Fibroblast of pulmonary artery (primary cell): ENCODE measurements at places on chromosomes 3 and 15.
A peak's percentile ranks its signal among the peaks of the same experiment; 100 is the strongest.

GRCh38 chr15:63939531-63940130 is 105.9 kb upstream of the HERC1 start:
- DNase-seq, result peak; percentile 90

DNA sequence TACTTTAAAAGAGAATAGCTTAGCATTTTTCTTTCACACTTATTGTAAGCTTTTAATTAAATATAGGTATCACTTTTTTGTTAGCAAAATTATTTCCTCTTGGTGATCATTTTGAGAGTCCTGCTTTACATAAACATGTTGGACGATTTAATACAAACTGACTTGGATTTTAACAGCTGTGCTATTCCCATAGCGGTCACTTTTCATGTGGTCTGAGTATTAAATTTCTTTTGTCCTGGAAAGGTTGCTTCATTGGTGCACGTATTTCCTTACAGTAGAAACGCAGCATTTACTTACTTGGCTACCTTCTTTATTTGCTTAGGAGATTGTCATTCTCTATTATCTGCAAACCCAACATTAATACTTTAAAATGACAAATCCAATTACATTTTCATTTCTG is 109.4 kb downstream of the ATG7 start:
- DNase-seq, result no peak

DNA sequence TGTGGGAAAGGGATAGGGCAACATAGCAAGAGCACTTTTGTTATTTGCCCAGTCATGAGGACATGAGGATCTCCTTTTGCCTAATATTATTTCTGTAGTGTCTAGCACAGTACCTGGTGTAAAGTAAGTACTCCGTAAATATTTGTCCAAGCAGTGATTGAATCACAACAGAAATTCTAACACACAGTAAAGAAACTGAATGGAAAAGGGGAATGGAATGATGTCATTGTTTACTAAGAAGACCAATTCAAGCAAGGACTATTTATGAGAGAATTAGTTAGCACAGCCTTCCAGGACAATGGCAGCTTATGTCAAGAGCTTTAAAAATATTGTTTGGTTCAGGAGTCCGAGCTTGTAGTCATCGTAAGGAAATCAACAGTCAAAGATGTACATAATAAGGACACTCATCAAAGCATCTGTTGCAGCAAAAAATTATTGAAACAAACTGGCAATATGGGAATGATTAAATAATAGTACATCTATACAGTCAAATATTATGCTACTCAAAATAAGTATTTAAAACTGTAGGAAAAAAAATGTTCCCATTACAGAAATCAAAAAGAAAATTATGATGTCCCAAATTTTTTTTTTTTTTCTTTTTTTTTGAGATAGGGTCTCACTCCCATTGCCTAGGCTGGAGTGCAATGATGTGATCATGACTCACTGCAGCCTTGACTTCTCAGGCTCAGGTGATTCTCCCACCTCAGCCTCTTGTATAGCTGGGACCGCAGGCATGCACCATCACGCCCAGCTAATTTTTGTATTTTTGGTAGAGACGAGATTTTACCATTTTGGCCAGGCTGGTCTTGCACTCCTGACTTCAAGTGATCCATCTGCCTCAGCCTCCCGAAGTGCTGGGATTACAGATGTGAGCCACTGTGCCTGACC is 17.9 kb downstream of the CAPN7 start:
- no peak for DNase-seq

DNA sequence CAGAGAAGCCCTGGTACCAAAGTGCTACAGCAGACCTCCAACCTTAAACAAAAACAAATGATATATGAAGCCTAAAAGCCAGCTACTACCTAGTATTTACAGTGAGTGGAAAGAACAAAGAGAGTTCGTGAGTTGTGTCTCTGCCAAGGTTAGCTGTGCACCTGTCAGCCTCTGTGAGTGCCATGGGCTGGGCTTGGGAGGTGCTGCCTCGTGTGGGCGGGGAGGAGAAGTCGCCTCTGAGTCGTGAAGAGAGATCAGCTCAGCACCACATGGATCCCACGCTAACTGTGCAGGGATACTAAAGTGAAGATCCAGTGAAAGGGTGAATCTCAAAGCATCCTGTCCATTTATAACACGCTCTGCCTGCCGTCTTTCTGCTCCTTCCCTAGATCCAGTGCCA is 101.9 kb downstream of the CHDH start:
- no peak for DNase-seq

GRCh38 chr3:172536993-172537419 is 13.8 kb upstream of the TNFSF10 start:
- no peak for DNase-seq

- DNase-seq, result peak; percentile 25
Observed at GRCh38 chr15:96312641-96313335, 17.7 kb upstream of the NR2F2 start.

- DNase-seq, result no peak
Observed at GRCh38 chr3:153257673-153258351, 95.8 kb downstream of the RAP2B start.

DNA sequence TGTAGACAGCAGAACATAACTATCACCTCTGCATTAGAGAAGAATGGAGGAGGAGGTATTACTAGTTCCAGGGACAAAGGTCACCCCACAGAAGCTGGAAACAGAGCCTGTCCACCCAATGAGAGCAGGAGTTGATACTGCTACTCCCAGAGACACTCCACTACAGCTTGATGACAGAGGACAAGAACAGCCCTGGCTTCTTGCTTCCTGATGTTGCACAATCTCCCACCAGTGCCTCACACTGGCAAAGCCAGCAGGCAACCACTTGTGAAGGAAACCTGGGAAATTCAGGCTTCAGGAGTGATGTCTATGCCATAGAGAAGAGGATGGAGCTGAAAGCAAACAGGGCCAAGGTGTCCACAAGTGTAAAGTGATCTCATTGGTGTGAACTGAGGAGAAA is 78.0 kb upstream of the POU1F1 start:
- DNase-seq, result peak; percentile 8

DNA sequence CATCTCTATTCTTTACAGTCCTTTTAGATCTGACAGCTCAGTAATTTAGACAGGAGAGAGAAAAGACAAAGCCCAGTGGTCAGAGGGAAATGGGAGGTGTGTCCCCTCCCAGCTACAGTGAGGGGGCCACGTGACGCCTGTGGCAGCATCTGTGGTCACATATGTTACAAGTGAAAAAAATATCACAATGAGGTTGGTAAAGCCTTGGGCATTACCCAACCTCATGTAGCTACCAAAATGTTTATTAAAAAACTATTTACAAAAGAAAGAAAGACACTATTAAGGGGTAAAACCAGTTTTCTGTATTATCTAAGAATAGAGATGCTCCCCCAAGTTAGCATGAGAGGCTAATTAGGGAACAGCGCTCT is 42.9 kb upstream of the PLCL2 start:
- DNase-seq, result no peak

DNA sequence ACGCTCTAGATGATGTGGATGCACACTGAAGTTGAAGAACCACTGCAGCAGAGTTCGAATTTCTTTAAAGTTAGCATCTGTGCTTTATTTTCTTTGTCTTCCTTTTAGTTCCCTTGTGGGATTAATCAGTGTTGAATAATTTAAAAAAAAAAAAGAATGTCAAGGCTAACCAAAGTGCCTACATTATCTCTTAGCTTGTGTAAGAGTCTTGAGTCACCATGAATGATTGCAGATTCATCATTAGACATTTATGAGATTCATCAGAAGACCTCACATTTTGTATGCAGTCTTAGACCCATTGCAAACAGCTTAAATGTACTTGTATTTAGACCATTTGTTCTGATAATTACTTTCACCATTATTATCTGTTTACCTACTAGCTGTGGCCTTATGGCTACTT is 182.2 kb downstream of the FNDC3B start:
- DNase-seq, result peak; percentile 73

GRCh38 chr3:105051111-105051510 is 315.6 kb upstream of the ALCAM start:
- no peak for DNase-seq

DNA sequence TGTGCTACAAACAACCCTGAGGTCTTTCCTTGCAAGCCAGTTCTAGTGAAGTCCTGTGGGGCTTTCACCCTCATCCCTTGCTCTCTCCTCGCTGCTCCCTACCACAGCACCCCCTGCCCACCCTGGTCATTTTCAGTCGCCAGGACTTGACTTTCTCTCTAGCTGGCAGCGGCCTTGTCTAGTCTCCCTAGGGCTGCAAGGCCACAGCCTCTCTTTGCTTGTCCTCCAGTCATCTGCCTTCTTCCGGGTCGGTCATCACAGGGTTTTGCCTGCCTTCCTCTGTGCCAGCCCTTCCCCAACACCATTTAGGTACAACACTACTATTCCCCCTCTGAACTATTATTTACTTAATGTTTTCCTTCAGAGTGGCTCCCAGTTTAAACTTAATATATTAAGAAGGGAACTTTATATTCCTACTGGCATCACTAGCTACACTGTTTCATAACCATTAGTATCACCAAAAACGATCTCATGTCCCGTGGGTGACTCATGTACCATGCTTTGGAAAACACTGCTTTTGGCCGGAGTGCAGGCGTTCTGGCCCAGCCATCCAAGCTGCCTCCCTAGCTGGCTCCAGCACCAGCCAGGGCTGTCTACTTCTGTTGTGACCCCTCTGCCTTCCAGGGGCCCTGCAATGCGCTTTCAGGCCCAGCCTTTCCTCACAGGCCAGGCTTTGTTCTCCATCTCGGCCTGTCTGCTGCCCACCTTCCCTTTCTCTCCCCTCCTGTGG is 21.4 kb downstream of the FAH start:
- DNase-seq, result peak; percentile 86

DNA sequence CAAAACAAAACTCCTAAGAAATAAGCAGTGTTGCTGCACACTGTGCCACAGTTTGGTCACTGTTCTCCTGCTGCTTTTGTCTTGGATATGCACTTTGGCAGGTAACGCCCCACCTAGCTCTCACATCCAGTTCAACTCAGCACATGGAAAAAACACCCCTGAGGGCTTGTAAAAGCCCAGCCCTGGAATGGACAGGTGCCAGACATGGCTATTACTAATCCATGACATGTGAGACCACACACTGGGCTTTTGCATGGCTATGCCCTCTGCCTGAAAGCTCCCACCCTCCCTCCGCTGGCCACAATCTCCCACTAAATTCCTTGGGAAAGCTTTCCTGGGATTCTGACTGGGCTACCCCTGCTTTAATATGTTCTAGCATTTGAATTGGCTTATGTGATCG is 24.7 kb upstream of the ZBED2 start:
- no peak for DNase-seq

GRCh38 chr3:10600296-10600714 is 94.9 kb upstream of the ATP2B2 start:
- no peak for DNase-seq

- DNase-seq, result no peak
Observed at GRCh38 chr3:13927295-13927694, 47.4 kb upstream of the WNT7A start.

- no peak for DNase-seq
Observed at GRCh38 chr3:112514527-112515128, 15.4 kb upstream of the BTLA start.

- no peak for DNase-seq
Observed at GRCh38 chr15:57994221-57995049, 71.1 kb downstream of the ALDH1A2 start.

DNA sequence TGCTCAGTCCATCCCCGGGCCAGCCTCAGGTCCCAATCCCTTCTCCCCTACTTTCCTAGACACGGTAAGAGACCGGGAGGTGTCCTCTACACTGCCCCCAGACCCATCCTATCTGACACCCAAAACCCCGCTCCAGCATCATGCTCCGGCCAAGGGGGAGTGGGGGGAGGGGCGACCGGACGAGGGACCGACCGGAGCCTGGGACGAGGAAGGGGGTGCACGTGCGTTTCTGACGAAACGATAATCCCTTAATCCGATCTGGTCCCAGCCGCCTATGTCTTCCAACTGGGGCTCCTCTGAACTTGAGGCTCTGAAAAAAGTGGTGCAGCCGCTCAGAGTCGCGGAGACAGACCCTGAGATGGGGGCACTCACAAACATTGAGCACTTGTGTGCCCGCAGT is 494 bp downstream of the CPLX3 start:
- DNase-seq, result no peak

- DNase-seq, result no peak
Observed at GRCh38 chr15:80188251-80188650, 35.5 kb downstream of the FAH start.

DNA sequence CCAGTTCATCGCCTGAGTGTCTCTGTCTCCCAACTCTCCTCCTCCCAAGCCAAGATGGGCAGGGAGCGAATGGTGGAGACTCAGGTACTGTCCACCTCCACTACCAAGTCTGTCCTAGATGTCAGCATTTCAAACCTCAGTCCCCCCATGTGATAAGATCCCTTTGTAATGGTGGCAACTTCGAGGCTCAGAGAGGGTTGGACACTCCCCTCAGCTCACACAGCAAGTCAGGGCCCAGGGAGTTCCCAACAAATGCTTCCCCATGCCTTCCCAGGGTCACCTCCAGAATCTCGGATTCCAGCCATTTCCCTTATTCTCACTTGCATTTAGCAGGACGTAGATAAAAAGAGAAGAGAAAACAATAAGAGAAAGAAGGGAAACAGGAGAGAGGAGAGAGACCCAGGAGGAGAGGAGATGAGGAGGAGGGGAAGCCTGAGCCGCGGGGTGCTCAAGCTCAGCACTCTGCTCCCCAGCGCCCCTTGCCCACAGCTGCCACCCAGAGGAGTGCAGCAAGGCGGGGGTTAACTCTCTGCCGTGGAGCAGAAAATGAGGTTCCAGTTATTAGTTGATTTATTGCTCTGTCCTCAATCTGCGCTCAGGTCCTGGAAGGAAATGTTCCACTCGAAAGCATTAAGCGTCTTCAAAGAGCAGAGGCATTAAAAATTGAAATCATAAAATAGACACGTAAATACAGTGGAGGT is 84.1 kb upstream of the LINGO1 start:
- no peak for DNase-seq

DNA sequence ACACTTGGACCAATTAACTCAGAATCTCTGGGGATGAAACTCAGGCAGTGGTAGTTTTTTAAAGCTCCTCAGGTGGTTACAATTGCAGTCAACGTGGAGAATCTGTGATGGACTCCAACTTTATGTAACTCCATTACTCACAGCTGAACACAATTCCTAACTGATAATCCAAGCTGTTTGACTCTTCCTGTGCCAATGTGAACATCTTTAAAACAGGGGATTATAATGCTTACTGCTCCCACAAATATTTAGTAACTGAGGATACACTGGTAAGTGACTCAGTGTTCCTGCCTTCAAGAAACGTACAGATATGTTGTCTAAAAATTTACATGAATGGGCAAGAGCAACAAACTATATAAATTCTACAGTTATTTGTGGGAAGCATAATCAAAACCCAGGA is 85.6 kb downstream of the OSBPL10 start:
- DNase-seq, result no peak

DNA sequence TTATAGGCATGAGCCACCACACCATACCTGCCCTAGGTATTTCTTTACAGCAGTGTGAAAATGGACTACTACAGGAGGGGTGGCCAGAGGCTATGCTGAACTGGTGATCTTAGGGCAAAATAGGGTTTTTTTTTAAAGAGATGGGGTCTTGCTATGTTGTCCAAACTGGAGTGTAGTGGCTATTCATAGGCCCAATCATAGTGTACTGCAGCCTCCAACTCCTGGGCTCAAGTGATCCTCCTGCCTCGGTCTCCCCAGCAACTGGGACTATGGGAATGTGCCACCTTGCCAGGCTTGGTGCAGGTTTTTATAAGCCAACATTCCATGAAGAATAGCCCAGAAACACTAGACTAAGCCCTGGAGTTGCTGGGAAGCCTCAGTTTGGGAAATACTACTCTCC is 28.6 kb upstream of the TSC22D2 start:
- no peak for DNase-seq

- no peak for DNase-seq
Observed at GRCh38 chr3:133271539-133271938, 128.3 kb upstream of the BFSP2 start.
